Stimulated activated CD8-positive, alpha-beta memory T cell treated with anti-CD3 and anti-CD28 coated beads, Interleukin-4, amount 100 ng/mL, for 1 hour (primary cell): ENCODE measurements at places on chromosomes 5 and 9.

GRCh38 chr5:77881528-77881927 is 105.4 kb upstream of the TBCA start:
- no peak for DNase-seq

GRCh38 chr5:103896593-103896992 is 334.0 kb upstream of the NUDT12 start:
- DNase-seq: no peak

- no peak for DNase-seq
Measured at GRCh38 chr5:8213701-8214240, 344.8 kb downstream of the MTRR start.

DNA sequence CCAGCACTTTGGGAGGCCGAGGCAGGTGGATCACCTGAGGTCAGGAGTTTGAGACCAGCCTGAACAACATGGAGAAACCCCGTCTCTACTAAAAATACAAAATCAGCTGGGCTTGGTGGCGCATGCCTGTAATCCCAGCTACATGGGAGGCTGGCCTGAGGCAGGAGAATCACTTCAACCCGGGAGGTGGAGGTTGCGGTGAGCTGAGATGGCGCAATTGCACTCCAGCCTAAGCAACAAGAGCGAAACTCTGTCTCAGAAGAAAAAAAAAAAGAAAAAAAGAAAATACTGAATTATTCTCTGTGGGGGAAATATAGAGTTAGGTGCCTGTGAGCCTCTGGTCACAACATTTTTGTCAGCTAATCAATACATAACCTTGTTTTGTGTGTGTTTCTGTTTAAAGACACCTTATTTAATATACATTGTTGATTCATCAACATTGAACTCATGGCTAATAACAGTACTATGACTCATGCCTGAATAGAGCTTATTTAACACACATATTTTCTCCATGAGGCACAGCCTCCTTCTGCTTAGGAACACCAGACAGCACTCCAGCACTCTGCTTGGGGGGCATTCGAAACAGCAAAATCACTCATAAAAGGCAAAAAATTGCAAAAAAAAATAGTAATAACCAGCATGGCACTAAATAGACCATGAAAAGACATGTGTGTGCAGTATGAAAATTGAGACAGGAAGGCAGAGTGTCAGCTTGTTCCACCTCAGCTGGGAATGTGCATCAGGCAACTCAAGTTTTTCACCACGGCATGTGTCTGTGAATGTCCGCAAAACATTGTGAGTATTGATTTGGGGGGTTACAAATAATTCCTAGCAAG is at the start of gene IL31RA:
IL31RA (plus strand) TSS at position 519 of the 836 bp plus-strand sequence; CDS start at position 733, 214 bp downstream.
- DNase-seq: no peak

DNA sequence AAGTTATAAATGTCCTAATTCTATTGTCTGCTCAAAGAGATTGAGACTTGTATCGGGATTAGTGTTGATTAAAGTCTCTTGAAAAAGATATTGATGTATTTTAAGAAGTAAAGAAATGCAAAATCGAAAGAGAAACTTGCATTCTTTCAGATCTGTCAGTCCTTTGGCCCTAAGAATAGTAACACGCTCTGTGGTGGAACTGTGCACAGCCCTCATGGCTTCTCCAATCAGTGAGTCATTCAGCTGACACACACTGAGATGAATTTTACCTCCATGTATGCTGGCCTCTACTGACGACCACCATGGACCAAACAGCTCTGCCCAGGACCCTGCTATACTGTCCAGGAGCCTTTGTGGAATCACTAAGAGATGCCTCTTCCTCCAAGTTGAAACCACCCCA is 232.4 kb downstream of the ESM1 start:
- no peak for DNase-seq

DNA sequence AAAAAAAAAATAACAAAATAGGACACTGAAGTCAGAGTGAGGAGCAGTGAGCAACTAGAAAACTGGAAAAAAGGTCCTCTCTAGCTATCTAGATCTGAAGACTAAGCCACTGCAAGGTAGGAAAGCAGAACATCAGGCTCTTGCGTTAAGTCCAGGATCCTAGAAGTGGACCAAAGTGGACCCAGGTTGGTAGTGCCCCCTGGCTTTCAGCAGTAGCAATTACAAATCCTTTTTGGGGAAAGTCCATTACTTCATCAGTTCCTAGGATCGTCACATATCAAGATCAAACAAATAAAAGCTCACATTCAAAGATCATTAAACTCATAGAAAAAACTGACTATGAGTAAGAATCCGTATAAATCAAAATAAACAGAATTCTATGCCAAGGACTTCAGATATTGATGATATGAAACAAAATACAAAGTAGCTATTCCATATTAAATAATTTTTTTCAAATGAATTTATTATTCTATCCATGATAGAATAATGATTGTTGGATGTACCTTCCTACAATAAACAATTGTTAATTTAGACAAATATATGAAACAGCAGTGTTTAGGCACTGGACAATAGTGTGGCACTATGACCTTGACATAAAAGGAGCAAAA is 6.5 kb upstream of the RICTOR start:
- DNase-seq: no peak

DNA sequence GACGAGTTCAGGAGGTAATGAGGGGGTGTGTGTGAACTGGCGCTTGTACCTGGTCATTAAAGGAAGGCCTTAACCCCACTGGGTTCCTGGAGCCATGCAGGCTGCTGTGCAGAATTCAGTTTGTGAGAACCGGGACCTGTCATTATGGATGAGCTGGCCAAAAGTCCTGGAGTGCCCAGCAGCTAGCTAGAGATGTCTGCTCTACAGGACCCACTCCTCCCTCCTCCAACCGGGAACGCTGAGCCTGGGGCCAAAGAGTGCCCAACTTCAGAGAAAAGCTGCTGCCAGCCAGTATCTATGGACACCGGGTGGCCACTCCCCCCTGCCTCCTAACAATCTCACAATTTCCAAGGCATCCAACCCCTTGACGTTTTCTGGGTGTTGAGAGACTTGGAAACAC is 1.2 kb downstream of the ENTREP1 start:
- DNase-seq: no peak

GRCh38 chr9:21605489-21605931 is 123.4 kb upstream of the IFNE start:
- no peak for DNase-seq

- no peak for DNase-seq
Measured at GRCh38 chr5:82913971-82914370, 163.2 kb downstream of the TMEM167A start.

- DNase-seq: no peak
Measured at GRCh38 chr5:32543291-32543690, 42.1 kb upstream of the SUB1 start.

GRCh38 chr5:39624890-39625289 is 200.1 kb upstream of the DAB2 start:
- DNase-seq: no peak

DNA sequence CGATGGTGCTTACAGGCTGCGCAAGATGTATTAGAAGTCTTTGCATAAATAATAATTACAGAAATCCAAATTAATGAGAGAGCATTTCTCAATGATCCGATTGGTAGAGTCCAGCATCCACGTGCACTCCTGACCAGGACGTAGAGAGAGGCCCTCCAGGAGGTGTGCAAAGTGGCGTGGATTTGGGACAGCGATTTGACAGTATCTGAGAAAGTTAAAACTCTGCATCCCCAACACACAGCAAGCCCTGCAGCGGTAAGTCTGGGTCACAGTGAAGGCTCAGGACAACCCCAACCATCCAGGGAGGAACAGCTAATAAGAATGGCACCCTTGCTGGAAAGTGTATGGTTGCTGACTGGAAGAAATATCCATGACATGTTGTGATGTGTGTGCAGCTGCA is 180.2 kb downstream of the AUH start:
- no peak for DNase-seq

DNA sequence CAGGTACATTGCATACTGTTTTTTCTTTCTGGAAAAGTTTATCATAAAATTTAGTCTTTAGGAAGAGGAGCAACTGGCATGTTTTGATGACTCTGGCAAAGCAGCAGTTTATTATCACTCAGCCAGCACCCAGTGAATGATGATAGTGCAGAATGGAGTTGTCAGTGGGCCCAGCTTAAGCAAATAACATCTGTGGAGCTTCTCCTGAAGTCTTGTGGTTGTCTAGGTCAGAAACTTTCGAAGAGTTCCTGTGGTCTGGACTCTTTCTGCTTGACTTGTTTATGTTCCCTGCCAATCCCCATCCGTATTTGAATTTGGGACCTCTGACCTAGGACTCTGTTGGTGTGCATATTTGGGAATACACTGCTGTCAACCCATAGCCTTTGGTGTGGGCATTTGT is 38.1 kb upstream of the C5orf47 start:
- DNase-seq: no peak

GRCh38 chr5:137401946-137402345 is 97.2 kb downstream of the SPOCK1 start:
- DNase-seq: no peak

GRCh38 chr5:146595088-146595487 is 79.1 kb upstream of the GPR151 start:
- DNase-seq: no peak

DNA sequence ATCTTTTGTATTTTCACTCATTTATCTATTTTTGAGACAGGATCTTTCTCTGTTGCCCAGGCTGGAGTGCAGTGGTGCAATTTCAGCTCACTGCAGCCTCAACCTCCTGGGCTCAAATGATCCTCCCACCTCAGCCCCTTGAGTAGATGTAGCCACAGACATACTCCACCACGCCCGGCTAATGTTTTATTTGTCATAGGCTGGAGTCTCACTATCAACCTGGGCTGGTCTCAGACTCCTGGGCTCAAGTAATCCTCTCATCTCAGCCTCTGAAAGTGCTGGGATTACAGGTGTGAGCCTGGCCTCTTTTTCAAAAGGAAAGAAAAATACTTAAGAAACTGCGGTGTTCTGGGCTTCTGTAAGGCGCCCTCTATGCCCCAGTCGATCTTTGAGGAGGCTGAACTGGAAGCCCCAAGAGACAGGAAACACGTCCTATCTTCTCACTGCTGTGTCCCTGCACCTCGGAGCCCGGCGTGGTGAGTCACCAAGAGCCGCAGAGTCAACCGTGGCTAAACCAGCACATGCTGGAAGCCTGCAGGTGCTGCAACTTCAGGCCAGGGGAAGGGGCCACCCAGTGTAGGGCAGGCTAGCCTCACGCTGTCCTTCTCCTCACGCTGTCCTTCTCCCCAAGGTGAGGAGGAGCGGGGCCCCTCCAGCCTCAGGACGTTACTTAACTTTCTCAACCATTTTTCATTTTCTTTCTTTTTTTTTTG is 15.2 kb upstream of the LHX3 start:
- DNase-seq: no peak

DNA sequence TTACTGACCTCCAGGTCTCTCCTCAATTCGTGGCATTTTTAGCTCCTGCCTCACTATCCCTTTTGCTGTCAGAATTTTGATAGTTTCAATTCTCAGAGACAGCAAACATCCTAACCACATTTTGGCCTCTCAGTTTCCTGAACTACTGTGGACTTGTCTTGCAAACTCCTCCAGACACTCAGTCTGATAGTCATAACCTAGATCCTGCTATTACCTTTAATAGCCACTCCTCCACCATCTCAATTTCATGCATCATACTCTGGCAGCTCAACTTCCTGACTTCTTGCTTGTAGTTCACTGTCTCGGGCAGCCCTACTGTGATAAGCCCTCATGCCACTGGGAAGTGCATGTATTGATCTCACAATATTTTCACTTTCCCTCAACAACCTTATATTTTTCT is 481.8 kb upstream of the CDH18 start:
- no peak for DNase-seq
